Large intestine (tissue), 12 donors: ENCODE measurements at places on chromosomes 4 and X.

DNA sequence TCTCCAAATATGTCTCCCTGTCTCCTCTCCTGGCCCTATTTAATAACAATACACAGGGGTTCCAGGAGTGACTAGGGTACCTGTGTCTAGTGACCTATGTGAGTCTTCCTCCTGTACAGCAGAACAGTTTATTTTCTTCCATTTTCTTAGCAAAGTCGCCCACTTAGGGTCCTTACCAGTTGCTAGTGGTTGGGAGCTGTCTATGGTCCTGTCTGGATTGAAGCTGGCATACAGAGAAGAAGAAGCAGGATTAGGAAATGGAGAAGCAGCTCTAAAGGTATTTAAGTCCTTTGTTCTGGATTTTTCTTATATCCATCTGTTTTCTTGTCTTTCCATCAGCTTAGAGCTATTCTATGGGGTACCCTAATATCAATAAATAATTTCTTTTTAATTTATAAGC lies 587.1 kb upstream of the CPEB2 start:
- no peak for DNase-seq

- DNase-seq = no peak
Observed at GRCh38 chr4:20778896-20779295, 78.6 kb downstream of the PACRGL start.

- no peak for DNase-seq
Observed at GRCh38 chrX:102624105-102624504, 24.8 kb downstream of the ARMCX5 start.

DNA sequence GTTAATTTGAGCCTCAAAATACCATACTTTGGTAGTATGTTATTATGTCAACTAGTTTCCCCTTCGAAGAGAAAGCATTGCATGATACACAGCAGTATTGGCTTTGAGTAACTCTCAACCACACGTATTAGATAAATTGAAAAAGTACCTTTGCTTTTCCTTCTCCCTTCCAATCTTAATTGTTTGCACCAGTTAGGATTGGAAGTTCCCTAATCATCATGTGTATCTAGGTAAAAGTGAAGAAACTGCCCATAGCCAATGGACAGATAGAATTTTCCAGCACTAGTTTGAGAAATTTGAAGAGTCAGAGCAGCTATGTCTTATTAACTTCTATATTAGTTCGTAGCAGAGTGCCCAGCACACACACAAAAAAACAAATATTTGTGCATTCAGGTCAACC lies 241.3 kb downstream of the COX7B2 start:
- no peak for DNase-seq

GRCh38 chr4:36328130-36328529 lies 46.7 kb downstream of the DTHD1 start:
- DNase-seq = no peak

DNA sequence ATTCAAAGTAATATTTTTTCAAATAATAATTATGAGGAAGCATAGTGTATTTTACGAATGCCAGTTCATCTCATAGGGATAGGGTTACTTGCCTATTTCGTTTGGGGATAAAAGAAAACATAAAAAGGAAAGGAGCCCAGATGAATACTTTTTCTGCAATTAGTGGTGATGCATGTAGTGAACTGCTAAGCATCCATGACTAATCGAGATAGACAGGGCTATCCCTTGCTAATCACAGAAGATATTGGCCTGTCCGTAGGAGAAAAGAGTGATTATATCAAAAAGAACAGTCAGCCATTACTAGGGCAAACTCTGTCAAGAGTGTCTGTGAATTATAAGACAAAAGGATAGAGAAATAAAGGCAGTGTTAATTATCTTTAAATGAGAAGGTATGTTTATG lies 746.1 kb downstream of the C4orf33 start:
- no peak for DNase-seq

GRCh38 chr4:54929459-54929858 lies 195.9 kb downstream of the KDR start:
- DNase-seq = no peak

GRCh38 chr4:111449657-111450056 lies 695.6 kb upstream of the FAM241A start:
- no peak for DNase-seq

- DNase-seq = no peak
Observed at GRCh38 chr4:1196421-1197183, 24.2 kb upstream of the SPON2 start.

DNA sequence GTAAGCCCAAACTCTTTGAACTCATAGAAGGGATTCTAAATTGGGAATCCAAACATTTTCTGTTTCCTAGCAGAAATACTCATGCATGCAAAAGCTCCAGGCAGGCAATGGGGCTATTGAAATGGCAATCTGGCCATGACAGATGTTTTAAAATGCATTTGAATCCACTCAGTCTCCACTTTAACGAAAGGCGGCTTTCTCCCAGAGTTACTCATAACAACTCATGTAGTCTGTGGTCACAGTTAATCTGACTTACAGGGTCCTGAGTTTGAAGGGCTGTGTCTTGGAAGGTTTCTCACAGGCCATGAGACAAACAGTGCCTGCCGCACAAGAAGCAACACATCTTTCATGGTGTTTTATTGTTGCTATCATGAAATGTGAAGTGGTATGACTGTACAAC lies 185.7 kb downstream of the AMELX start:
- no peak for DNase-seq

- DNase-seq = no peak
Observed at GRCh38 chrX:87702795-87703194, 185.2 kb downstream of the KLHL4 start.

DNA sequence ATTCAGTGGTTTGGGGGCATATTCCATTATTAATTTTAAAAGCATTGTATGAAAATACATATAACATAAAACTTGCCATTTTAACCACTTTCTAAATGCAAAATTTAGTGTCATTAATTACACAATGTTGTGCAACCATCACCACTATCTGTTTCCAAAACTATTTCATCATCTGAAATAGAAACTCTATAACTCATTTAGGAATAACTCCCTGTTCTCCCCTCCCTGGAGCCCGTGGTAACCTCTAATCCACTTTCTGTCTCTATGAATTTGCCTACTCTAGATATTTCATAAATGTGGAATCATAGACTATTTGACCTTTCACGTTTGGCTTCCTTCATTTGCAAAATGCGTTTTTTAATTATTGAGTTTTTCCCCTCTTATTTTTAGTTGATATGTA lies 101.4 kb upstream of the GPC4 start:
- DNase-seq = no peak

GRCh38 chr4:122785099-122785498 lies 41.5 kb upstream of the FGF2 start:
- DNase-seq = no peak

DNA sequence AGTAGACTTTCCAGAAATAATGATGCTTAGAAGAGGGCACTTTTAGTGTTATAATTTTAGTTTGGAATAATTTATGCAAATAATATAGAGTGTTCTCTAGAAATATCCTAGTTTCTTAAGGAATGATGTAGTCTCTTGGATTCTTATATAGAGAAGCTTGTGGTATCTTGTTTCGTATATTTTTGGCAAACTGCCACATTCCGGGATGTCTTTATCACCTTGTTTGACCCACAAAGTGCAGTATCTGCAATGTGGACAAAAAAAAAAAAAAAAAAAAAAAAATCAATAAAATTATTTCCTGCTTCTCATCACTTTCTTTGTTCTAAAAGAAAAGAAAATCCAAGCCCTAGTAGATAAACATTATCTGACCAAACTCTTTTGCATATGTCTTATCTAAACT lies 1577.7 kb upstream of the TENM3 start:
- no peak for DNase-seq
